ENCODE measurements at places on chromosomes 7 and 10. TPM values are rescaled to one million over a fixed set of nuclear protein-coding genes. Genes with fewer than 3 reads are reported as not detected.

Gene C10orf143
- total RNA-seq, result 2.4 TPM

Gene FAM131B
- 7.4 TPM for total RNA-seq

Gene GPR22
- total RNA-seq, result not detected

GRCh38 chr7:5500056-5500776 is 76.6 kb upstream of the TNRC18 start:
- no peak for DNase-seq

Gene CREB5
- total RNA-seq, result 7.1 TPM

DNA sequence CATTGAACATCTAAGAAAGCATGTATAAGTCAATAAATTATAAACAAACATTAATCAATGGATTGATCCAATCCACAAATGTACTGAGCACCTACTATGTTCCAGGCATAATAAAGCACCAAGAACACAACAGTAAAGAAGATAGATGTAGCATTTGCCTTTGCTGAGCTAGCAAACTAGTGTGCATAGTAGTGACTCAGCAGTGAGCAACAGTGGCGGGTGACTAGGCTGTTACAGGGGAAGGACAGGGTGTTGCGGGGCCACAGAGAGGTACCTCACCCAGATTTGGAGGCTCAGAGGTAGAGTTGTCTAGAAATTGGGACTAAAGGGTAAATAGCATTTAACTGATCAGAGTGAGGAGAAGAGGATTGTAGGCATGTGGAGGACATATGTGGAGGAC is 83.6 kb downstream of the NXPH1 start:
- DNase-seq, result no peak

Gene IDI2
- total RNA-seq, result not detected

DNA sequence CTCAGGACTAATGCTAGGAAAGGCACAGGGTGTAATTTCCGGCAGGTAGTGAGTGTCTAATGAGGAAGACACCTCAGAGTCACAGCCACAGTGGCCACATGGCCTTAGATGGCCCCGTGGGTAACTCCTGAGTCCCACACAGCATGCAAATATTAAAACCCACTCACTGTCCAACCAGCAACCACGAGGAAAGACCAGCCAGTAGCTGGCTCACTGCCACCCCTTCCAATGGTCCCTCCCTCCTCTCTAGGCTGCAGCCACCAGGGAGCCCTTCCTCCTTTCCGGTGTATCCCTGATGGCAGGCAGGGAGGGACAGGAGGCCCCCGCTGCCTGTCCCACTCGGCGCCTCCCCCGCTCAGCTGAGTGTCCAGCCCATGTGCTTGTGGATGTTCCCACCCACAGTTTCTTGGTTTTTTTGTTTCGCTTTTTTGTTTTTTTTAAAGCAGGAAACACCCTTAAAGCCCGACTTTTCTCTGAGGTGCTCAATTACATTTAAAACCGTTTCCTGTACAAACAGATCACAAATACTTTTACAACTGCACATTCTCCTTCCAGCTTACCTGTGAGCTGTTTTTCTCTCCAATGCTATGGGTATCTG is 9.2 kb downstream of the BNIP3 start:
- DNase-seq, result no peak

- DNase-seq, result no peak
Measured at GRCh38 chr10:30192846-30193608, 133.6 kb upstream of the JCAD start.

DNA sequence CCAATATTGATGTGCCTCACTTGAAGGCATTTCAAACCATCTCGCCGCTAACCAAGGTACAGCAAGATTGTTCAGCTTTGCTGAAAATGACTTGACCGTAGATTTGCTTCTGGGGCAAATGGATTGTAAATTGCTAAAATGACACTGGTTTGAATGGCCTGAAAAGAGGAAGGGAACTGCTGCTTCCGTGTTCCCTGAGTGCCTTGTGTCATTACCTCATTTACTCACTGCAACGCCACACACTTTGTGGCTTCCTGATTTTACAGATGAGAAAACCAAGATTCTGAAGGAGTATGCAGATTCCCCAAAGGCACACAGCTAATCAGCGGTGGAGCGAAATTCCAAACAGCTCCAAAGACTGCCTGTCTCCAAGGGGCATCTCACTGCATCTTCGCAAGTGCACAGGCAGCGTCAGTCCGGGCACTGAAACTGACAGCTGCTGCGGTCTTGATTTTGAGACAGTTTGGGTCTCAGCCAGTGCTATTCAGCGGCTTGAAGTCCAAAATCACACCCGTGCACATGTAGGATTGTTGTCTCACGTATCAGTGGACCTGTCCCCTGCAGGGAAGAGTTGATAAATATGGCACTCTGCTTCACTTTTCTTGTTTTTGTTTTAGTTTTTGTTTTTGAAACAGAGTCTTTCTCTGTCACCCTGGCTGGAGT is 290.9 kb downstream of the DPP6 start:
- no peak for DNase-seq

GRCh38 chr10:74930965-74931364 is 104.6 kb downstream of the KAT6B start:
- DNase-seq, result no peak

DNA sequence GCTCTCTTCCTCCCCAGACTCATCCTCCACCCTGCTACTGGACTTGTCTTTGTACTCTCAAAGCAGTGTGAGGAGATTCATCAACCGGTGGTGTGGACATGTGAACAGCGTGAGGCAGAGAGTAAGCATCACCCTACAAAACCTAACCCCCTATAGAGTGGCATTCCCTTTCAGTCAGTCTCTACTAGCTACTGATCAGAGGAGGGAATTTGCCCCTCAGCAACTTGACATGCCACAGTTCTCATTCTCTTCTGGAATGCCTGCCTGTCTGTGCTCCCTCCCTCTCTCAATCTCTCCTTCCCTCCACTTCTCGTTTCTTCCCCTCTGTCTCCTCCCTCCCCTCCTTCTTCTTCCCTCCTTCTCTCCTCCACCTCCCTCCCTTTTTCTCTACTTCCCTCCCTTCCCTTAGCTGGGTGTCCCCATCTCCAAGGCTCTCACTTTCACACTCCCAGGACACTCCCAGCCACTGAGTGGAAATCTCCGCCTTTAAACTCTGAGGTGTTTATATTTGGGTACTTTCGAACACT is 24.6 kb downstream of the H2AZ2 start:
- no peak for DNase-seq

Data from uterus (tissue), 4 donors.